Sigmoid colon (tissue), 7 donors: ENCODE measurements at places on chromosomes 3 and 15. TPM values are rescaled to one million over a fixed set of nuclear protein-coding genes. Genes with fewer than 3 reads are reported as not detected.
A peak's percentile ranks its signal among the peaks of the same experiment; 100 is the strongest.

GRCh38 chr15:85750319-85751290, 44.1 kb downstream of the KLHL25 start:
- peak; percentile 90 for DNase-seq
- peaks cover 33% of the 10 kb centered on the region for H3K36me3 ChIP-seq
- H3K4me1 ChIP-seq, result peaks cover 52% of the 10 kb centered on the region
- H3K4me3 ChIP-seq, result peak overlapping the region; percentile 23

Gene C2CD4A
- polyA plus RNA-seq, result 0.23 TPM

Gene WDR49
- not detected for polyA plus RNA-seq

DNA sequence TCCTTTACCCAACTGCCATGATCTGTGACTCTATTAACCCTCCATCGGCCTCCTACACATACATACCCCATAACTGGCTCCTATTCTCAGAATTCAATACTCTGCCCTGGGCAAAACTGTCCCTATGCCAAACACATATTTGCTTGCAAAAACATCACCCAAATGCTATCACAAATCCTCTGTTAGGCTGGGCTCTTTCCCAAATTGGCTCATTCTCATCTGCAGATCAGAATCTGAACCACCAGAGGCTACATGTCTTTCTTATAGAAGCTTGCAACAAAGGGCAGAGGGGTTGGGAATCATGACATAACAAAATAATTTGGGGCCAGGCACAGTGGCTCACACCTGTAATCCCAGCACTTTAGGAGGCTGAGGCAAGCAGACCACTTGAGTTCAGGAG, 45.4 kb upstream of the GOLM2 start:
- no peak overlapping the region for H3K27ac ChIP-seq
- H3K27me3 ChIP-seq, result no peaks in the 10 kb centered on the region
- H3K4me3 ChIP-seq, result no peak overlapping the region
- no peak for DNase-seq
- H3K36me3 ChIP-seq, result no peaks in the 10 kb centered on the region

Gene SCG3
- polyA plus RNA-seq, result 0.23 TPM

Gene PAQR5
- polyA plus RNA-seq, result 14.0 TPM

GRCh38 chr15:41510728-41511127, 2.9 kb downstream of the LTK start:
- H3K4me1 ChIP-seq, result peaks cover 28% of the 10 kb centered on the region
- no peak overlapping the region for H3K4me3 ChIP-seq
- H3K27ac ChIP-seq, result no peak overlapping the region
- peaks cover 44% of the 10 kb centered on the region for H3K27me3 ChIP-seq

GRCh38 chr3:196120291-196120951, 38.5 kb upstream of the TFRC start:
- no peaks in the 10 kb centered on the region for H3K36me3 ChIP-seq
- no peaks in the 10 kb centered on the region for H3K27me3 ChIP-seq
- H3K4me1 ChIP-seq, result no peaks in the 10 kb centered on the region
- DNase-seq, result no peak
